ENCODE measurements at places on chromosomes 4 and X.

DNA sequence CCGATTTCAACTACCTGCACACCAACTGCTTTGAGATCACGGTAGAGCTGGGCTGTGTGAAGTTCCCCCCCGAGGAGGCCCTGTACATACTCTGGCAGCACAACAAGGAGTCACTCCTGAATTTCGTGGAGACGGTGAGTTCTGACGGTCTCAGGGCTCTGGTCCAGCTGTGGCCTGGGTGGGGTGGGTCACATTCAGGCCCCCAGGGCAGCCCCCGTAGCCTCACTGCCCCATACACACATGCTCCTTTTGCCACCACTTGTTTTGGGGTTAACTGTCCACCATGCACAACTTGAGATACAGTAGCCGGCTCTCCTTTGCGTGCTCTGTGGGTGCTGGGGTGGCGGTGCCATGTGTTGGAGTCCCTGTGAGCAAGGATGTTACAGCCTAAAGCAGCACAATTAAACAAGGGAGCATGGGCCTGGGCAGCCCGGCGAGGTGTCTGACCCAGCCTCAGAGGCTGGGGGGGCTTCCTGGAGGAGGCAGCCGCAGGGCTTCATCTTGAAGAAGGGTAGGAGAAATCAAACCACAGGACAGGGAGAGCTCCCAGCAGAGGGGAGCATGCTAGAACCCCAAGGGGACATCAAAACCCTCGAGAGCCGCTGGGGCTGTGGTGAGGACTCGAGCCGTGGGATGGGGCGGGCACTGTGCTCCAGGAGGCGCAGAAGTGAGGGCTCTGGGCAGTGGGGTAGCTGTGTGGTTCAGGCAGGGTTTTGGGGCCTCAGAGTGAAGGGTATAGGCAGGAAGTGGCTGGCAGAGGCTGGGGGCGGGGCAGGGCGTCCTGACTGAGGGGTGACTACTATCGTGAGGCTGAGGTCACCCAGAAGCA, 22.0 kb downstream of the CPZ start:
- no peak for DNase-seq

DNA sequence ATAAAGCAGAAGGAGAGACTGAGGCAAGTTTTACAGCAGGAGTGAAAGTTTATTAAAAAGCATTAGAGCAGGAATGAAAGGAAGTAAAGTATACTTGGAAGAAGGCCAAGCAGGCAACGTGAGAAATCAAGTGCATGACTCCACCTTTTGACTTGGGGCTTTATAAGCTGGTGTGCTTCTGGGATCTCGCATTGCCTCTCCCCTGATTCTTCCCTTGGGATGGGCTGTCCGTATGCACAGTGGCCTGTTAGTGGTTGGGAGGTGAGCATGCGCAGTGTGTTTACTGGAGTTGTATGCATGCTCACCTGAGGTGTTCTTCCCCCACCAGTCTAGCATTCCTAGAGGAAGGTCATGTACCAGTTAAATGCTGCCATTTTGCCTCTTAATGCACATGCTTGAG, 29.1 kb upstream of the C1QTNF7 start:
- no peak for DNase-seq

DNA sequence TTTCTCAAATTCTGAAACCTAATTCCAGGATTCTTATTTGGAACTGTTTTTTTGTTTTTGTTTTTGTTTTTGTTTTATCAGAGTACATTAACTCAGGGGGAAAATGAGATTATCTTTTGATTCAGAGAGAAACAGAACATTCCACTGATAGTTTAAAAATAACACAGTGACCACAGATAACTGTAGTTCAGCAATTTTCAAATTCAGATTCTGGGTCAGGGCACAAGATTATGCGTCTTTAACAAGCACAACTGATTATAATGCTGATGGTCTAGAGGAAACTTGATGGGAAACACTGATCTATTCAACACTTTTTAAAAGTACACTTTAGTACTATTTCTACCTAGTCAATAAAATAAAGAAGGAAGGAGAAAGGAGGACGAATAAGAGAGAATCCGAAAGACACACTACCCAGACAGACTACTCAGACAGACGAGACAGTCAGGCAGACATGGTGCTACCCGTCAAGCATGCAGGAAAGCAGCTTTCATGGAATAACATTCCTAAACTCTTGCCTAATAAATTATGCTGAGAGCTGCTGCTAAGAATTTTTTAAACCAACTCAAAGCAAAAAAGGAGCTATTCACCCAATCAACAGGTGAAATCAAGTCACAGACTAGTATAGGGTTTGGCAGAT, 59.0 kb downstream of the APBB2 start:
- DNase-seq = no peak

DNA sequence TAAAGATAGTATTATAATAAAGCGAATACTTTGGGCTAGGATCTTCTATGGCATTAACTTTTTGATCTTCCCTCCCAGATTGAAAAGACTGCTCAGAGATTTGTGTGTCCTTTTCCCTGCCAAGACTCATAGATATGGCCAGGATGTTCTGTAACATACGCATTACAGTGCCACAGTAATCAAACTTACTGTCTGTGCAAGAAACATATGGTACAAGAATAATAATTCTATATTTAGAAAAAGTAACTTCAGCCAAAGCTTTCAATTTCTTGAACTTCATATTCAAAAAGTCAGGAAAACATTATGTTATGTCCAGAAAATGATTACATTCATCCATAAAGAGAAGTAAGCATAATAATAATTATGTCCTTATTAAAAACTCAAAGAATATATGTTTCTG, 100.9 kb upstream of the GUCY1A1 start:
- DNase-seq = no peak

- peak; percentile 66 for DNase-seq
These were observed 41.3 kb downstream of the DOCK11 start for GRCh38 chrX:118536687-118537461.

DNA sequence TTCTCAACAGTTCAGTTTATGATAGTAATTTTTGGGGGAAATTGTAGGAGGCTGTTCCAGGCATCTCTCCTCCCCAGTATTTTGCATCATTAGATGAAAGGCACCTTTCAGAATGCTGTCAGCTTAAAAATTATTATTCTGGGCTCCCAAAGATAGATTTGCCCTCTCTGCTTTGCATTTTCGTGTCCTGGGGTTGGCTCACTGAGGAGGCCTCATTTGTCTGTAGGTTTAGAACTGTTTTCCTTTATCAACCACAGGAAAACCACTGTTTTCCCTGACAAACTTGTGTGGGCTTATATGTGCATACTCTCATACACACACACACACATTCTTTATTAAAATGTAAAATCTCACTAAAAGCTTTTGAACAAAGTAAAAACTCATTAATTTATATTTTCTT, 197.2 kb upstream of the VCX3A start:
- DNase-seq = no peak

- DNase-seq = no peak
These were observed 10.2 kb upstream of the HPGD start for GRCh38 chr4:174532445-174532844.

GRCh38 chrX:10902001-10902400, 209.1 kb upstream of the HCCS start:
- DNase-seq = no peak

DNA sequence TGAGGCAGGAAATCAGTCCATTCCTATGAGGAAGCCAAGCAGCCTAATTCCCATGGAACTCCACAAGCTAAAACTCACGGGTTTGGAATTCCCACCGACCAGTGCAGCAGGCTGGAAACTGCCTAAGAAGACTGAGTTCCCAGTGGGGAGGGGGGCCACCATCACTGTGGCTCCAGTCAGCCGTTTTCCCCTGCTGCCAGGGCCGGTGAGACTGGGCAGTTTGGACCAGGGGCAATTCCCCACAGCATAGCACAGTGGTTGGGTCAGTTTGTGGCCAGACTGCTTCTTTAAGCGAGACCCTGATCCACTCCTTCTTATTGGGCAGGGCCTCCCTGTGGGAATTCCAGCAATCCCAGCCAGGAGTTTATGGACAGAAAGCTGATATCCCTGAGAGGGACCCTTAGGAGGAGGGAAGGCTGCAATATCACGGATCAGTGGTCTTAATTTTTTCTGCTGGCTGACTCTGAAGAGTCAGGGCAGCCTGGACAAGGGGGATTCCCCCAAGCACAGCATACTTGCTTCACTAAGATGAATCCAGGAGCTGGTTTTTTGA, 20.7 kb downstream of the PAGE5 start:
- no peak for DNase-seq

DNA sequence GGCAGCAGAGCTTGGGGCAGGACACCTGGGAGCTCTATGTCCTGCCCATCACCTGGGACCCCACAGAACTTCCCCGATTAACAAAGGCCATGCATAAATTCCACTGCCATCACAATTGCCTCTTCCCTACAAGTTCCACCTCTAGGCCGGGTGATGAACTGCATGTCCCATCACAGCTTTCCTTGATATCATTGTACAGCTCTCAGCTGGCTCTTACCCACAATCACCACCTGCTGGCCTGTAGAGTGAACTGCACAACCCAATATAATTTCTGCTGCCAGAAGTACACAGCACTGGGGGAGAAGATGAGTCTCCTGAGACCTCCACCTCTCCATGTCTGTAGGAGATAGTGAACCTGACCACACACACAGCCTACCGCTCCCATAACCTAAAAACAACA, 285.0 kb upstream of the AADAT start:
- DNase-seq = no peak

- no peak for DNase-seq
These were observed 184.3 kb downstream of the QDPR start for GRCh38 chr4:17327591-17327990.

GRCh38 chr4:48109413-48110263, 24.4 kb downstream of the TXK start:
- peak; percentile 65 for DNase-seq

DNA sequence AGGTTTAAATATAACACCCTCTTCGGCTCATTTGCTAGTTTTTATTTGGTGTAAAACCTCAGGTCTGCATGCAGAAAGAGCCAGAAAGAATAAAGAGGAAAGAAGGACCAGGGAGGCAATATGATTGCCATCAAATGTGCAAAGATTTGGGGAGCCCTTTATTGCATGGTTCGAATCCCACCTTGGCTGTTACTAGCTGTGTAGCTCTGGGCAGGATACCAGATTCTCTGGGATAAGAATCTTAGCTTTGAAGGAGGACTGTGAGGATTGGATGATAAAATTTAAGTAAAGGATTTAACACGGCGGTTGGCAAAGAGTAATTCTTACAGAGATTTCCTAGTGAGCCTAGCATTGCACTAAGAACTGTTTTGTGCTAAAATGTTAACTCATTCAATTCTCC, 510.2 kb upstream of the LCORL start:
- DNase-seq = no peak

- DNase-seq = no peak
These were observed 188.1 kb downstream of the QDPR start for GRCh38 chr4:17323554-17324385.

GRCh38 chr4:158213466-158213865, 3.2 kb downstream of the TMEM144 start:
- no peak for DNase-seq

DNA sequence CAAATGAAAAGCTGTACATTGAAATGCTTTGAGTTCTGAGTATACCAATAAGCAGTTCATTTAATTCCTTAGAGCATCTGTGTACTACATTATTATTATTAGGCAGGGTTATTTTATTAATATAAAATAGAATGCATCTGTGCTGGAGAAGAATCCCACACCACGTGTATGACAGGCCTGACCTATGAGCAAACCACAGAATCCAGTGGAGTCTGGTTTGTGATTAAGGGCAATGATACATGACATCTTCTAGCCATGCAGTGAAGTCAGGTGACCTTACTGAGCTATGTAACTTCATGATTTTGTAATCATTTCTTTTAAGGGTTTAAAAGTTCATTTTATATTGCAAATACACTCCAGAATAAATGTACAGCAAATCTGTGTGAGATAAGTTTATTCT, 1165.0 kb upstream of the TENM3 start:
- no peak for DNase-seq

DNA sequence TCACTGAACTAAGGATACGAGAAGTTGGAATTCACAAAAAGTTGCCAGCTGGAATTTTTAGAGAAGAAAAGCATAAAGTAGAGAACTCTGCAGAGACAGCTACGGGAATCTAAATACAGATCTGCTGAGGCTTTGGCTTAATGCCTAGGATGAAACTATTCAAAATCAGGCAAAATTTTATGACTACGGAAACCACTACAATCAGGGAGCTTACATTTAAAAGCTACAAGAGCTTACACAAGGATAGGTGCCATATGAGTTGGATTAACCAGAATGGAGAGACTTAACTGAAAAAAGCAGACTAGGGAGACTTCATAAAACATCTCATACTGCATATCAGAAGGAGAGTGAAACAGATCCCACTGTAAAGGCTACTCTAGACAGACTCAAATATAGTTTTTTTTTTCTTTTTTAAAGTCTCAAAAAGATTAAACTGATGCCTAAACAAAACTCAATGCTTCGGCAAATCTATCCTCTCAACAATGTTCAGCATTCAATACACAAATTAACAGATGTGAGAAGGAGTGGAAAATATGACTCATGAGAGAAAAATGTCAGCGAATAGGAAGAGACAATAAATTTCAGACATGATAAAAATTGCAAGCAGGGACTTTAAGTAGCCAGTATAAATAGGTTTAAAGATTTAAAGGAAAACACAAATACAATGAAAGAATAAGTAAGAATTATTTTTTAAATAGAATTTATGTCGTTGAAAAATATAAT, 586.1 kb downstream of the FSTL5 start:
- no peak for DNase-seq

GRCh38 chrX:129361576-129361975, 161.7 kb downstream of the SMARCA1 start:
- no peak for DNase-seq

GRCh38 chr4:61446941-61447340, 246.8 kb downstream of the ADGRL3 start:
- DNase-seq = no peak

GRCh38 chr4:146379744-146380143, 142.0 kb downstream of the SLC10A7 start:
- no peak for DNase-seq

DNA sequence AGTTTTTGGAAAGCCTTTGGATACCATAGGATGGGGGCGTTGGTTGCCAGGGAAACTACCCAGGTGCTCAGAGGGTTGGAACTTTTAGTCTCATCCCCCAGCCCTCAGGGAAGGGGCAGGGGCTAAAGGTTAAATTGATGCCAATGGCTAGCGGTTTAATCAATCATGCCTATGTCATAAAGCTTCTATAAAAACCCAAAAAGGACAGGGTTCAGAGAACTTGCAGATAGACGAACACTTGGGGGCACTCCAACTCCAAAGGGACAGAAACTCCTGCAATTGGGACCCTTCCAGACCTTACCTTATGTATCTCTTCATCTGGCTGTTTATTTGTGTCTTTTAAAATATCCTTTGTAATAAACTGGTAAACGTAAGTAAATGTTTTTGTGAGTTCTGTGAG, 30.0 kb upstream of the GPR173 start:
- no peak for DNase-seq

DNA sequence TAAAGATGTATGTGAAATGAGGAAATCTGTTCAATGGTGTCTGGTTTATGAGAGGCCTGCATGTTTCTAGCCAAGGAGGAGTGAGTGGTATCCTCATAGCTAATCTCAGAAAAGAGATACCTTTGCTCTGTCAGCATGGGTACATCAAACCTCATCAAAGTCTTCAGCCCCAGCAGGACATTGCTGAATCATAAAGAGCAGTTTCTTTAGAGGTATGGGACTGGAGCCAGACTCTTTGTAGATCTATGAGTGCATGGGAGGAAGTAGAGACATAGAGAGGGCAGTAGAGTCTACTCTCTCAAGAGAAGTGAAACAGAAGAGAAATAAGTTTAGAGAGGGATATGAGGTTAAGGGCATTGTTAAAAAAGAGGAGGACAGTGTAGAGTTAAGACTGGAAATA, 1950.9 kb downstream of the ARAP2 start:
- DNase-seq = no peak

- no peak for DNase-seq
These were observed 46.1 kb downstream of the BMX start for GRCh38 chrX:15546745-15547144.

Measured in CD4-positive, alpha-beta T cell treated with Interleukin-10 for 1 hour (primary cell).